ENCODE measurements at places on chromosomes 13 and 19.

DNA sequence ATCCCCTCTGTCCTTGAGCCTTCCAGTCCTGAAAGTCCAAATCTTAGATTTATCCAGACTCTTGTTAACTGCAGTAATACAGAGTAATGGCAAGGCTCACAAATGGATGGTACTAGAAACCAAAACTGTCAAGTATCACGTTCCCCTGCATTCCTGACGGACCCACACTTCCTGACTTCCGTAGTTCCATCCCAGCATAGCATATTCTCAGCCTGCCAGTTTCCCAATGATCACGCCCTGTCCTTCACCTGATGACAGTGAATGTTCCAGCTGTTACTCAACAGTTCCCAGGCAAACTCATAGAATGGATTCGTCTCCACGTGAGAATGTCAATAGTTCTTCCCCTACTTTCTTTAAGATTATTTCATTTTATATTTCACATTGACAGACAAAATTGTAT is 33.6 kb downstream of the SLC7A1 start:
- DNase-seq = no peak

- DNase-seq = no peak
Observed at GRCh38 chr13:112743451-112744167, 53.8 kb downstream of the ATP11A start.

DNA sequence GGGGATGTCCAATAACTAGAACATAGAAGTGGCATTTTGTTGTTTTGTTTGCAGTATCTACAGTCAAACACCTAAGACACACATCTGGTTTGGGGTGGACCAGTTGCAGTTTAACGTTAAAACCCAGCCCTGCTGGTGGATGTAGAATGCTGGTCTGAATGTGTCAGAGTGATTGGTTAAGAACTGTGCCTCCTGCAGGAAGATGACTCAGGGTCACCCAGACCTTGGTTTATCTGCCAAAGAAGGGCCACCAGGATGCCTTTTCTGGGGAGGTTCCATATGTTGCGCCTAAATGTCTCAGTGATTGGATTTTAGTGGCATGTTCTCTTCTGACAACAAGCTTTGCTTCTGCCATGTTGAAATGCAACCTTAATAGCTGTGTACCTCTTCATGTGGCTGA is 23.1 kb downstream of the ZNF536 start:
- no peak for DNase-seq

- no peak for DNase-seq
Observed at GRCh38 chr13:36057041-36057440, 74.1 kb downstream of the DCLK1 start.

DNA sequence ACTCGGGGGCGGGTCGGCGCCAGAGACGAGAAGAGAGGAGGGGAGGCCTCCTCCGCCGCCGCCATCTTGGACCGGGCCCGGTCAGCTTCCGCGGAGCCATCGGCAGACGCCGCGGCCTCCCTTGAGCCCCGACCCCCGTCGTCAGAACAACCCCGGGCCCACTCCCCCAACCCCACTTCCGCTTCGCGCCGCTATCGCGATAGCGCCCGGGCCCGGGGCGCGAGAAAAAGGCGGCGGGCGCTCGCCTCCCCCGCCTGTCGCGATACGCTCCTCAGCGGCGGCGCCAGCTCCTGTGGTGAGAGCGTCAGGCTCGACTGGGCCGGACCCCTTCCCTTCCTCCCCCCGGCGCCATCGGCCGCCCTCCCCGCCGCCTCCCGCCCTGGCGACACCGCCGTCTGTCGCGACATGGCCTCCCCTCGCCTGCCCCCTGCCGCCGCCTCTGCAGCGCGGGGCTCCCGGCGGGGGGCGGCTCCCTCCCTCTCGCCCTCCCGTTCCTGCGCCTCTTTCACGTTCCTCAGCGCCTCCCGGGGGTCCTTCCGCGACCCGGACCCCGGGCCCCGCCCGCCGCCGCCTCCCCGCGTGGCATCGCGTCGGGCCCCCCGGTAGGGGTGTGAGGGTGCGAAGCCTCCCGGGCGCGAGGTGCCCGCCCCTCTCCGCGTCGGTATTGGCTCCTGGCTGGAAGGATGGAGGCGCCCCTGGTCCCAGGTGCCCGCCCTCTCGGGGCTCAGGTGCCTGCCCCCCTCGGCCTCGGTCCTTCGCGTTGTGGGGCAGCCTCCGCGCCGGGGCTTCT is at the start of gene CNOT3:
Gene CNOT3 (plus strand): TSS at position 64 of the 790 bp plus-strand sequence. CDS start 5,217 bp downstream, outside the sequence.
- DNase-seq = no peak

DNA sequence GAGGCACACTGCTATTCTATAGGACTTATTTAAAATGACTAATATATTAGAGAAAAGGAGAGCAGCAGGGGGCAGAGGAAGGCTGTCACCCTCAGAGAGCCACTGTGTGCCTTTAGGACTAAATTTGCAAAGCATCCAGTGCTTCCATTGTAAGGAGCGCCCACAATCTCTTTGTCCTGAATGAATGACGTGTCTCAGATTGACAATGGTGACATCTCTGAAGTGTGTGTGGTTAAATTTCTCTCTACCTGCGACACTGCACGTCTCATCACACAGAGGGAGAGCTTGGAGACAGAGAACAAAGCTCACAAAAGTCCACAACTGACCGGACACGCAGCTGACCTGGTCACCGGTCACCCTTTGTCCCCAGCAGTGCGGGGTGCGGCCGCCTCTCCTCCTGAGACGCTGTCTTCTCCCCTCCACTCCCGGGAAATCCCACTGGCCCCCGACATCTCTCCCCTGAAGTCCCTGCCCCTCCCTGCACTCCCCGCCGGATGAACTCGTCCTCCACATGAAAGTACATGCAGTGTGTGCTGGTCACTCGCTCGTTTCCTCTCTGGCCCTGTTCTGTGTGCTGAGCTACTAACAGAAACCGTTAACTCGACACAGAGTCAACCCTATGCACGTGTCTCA is 107.2 kb downstream of the RAB20 start:
- DNase-seq = no peak

DNA sequence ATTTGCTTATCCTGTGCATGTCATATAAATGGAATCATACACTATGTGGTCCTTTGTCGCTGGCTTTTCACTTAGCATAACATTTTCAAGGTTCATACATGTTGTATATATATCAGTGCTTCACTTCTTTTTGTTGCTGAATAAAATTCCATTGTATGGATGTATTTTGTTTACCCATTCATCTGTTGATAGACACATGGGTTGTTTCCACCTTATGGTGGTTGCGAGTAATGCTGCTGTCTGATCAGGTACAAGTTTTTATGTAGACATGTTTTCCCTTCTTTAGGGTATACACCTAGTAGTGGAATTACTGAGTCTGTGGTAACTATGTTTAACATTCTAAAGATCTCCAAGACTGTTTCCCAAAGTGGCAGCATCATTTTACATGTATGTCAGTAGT is 102.5 kb downstream of the RNF17 start:
- no peak for DNase-seq

DNA sequence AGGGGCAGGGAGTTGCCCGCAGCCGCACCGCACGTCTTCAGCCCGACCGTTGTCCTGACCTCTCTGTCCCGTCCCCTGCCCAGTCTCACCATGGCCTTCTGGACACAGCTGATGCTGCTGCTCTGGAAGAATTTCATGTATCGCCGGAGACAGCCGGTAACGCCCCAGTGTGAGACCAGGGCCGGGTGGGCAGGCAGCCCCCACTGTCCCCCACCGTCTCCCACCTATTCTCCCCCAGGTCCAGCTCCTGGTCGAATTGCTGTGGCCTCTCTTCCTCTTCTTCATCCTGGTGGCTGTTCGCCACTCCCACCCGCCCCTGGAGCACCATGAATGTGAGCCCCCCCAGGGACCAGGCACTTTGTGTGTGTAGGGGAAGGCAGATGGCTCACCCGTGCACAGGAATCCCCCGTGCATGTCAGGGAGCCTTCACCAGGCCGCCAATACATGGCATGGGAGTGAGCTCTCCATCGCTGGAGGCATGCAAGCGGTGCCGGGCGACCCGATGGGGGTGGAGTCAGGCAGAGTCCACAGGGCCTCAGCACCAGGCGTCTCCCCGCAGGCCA is 1.4 kb downstream of the ABCA7 start:
- DNase-seq = no peak

GRCh38 chr13:24308068-24308445 is 1.3 kb upstream of the C1QTNF9 start:
- no peak for DNase-seq

- DNase-seq = peak; percentile 20
Observed at GRCh38 chr13:73708393-73708985, 425.7 kb downstream of the KLF12 start.

GRCh38 chr13:66344805-66345517 is 885.2 kb downstream of the PCDH9 start:
- no peak for DNase-seq

DNA sequence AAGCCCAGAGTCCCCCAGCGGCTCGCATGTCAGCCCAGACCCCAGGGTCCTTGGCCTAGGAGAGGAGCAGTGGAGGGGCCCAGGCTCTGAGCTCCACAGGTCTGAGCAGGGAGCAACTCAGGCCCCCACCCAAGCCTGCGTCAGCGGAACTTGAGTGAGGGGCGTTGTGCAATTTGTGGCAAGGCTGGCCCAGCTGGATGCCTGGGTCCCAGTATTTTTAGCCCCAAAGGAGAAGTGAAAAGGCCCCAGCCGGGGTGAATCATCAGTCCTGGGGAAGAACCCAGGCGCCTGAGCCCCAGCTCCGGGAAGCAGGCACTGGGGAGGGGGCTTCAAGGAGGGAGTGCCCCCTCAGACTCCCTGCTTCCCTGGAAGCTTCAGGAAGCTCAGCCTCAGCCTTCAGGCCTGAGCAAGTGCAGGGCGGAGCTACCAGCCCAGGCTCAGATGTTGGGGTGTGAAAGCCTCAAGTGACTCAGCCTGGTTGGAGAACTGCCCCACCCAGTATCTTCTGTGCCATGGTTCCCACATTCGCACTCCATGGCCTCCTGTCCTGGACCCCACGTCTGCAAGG is 7.2 kb downstream of the MED29 start:
- DNase-seq = no peak

- DNase-seq = peak; percentile 95
Observed at GRCh38 chr13:37175996-37176395, 70.5 kb upstream of the CSNK1A1L start.

DNA sequence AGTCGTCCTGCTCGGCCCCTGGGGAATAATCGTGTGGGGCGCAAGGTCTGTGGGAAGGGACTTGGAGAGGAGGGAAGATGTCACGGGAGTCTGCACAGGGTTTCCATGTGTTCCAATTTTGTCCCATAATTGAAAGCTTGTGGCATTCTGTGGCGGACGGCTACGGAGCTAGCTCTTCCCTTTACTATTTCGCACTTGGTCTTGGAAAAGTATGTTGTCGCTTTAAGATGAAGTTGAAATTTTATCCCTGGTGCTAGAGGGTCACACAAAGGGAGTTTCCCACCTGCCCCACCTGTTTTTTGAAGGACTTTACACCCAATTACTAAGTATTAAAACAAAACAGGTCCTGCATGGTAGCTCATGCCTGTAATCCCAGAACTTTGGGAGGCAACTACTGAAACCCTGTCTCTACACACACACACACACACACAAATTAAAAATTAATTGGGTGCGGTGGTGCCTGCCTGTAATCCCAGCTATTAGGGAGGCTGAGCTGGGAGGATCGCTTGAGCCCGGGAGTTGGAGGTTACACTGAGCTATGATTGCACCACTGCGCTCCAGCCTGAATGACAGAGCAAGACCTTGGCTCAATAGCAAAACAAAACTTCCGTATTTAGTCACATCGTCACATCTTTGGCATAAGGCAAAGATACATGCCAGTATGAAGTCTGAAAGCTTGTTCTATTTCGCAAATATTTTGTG is 967 bp upstream of the TPT1 start:
- DNase-seq = no peak

DNA sequence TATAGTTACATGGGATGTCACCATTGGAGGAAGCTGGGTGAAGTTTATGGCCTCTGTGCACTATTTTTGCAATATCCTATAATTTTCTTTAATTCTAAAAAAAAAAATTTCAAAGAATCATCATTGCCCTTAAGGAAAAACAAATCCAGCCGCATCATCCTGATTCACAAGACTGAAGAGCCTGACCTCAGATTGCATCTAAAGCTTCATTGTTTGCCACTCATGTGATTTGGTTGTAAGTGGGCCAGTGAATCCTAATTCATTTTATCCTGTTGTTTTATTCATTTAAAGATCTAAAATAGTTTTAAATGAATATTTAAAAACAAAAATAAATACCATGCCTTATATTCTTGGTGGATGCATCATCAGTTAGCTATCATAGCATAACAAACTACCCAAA is 504.5 kb downstream of the TBC1D4 start:
- DNase-seq = no peak

DNA sequence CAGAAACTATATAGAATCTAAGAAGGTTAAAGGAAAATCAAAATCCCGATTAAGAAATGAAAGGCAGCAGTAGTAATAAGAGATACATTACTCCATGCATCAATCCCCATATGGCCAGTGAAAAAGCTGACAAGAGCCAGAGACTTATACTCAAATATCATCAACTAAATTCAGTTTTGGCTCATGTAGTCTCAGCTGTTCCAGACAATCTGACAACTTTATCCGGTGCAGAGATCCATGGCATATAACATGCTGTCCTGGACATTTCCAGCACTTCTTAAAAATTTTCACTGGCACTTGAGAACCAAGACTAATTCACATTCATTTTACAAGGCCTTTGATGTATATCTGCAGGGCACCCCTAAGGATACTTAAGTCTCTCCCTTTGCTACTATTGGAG is 255.7 kb upstream of the KLHL1 start:
- DNase-seq = no peak

DNA sequence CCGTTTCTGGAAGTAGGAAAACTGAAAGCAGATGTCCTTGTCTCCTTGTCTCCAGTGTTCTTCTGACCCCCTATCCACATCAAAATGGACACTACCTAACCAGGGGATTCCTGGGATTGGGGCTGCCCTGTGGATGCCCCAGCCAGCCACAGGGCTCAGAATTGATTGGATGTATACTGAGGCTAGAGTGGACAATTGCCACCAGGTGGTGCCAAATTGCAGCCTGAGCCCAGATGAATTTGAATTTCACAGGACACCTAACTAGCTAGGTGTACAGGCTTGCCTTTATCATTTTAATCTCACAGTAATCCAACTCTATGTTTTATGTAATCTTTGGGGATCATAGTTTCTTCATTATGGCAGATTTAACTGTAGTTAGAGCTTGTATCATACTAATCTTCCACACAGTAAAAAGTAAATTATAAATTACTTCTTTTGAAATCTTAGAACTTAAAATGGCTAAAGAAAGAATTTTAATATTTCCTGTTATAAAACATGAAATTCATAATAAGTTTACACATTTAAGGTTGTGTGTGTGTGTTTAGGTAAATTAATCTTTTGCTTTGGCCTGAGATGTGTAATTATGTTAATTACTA is 58.0 kb downstream of the PIBF1 start:
- DNase-seq = peak; percentile 5

- no peak for DNase-seq
Observed at GRCh38 chr13:85411591-85411990, 387.6 kb downstream of the SLITRK6 start.

GRCh38 chr13:72638059-72638815 is 89.2 kb downstream of the MZT1 start:
- DNase-seq = no peak

DNA sequence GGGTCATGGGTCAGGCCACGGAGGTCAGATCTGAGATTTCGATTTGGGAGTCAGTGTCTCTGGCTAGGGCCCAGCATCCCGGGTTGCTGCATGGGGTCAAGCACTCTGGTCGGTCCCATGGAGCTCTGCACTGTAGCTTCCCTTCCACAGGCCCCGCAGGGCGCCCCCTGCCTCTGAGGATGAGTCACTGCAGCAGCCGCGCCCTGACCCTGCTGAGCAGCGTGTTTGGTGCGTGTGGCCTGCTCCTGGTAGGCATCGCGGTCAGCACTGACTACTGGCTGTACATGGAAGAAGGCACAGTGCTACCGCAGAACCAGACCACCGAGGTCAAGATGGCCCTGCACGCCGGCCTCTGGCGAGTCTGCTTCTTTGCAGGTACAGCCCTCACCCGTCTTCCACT is 3.6 kb downstream of the CACNG7 start:
- no peak for DNase-seq
